ENCODE measurements at places on chromosomes 2 and 18.

DNA sequence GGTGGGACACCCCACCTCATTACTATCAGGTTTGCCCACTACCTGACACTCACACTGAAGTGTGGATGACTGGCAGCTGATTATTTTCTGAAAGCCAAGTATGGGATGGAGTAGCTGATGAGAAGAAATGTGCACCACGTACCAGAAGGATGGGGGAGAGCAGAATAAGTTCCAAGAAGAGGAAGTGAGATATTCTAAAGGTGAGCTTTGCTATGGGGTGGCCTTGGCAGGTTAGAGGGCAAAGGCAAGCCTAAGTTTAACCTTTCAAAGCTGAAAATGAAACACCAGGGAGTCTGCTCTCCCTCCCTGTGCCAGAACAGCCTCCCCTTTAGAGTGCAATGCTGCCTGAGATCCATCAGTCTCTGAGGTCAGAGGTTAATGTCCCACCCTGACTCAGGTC lies 196.1 kb upstream of the OSR1 start:
- DNase-seq = no peak

GRCh38 chr2:231751042-231751815 lies 29.9 kb downstream of the PDE6D start:
- no peak for DNase-seq

DNA sequence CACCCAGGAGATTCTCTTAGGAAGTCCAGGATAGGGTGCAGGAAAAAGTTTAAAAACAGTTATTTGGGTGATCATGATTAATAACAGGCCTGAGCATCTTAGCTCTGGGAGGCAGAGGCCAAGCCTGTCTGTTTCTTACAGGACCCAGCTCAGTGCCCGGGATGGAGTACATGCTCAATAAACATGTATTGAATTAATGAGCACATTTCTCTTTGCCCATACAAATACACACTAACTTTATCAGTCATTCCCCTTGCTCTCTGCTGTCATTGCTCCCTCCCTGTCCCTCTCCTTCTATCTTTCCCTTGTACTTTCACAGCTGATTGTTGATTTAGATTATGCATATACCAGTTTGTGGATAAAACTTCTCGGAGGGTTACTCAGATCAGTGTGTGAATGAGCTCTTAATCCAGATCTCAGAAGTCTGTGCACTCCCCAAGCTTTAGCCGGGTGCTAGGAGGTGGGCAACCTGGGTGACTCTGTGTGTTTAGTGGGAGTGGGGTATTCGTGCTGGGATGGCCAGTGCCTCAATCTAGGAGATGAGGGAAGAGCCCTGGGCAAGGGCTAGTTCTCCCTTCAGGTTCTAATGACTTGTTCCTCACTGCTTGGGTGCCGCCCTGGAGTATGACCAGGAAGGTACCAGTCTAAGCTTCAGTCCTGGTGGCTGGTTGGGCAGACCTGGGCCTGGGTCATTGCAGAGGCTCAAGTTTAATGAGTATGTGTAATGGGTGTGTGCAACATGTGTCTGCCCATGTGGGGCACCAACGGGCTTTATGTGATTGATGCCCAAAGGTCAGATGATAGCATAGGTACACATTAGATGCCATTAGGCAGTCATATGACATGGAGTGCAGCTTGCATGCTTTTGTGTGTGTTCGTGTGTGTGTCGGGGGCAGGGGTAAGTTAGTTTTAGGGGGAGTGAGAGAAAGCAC lies 10.6 kb downstream of the EMX1 start:
- DNase-seq = no peak

DNA sequence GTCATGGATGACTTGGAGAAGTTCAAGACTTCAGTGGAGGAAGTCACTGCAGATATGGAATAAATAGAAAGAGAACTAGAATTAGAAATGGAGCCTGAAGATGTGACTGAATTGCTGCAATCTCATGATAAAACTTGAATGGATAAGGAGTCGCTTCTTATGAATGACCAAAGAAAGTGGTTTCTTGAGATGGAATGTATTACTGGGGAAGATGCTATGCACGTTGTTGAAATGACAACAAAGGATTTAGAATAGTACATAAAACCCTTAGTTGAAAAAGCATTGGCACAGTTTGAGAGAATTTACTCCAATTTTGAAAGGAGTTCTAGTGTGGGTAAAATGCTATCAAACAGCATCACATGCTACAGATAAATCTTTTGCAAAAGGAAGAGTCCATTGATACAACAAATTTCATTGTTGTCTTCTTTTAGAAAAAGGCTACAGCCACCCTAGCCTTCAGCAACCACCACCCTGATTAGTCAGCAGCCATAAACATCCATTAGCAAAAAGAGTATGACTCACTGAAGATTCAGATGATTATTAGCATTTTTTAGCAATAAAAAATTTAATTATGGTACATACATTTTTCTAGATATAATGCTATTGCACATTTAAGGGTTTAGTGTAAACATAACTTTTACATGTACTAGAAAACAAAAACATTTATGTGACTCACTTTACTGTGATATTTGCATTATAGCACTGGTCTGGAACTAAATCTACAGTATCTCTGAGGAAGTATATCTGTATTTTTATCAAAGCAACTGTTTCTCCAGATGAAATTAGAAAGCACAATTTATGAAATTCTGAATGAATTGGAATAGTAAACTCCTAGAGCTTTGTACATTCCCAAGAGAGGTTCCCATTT lies 110.5 kb upstream of the TACR1 start:
- no peak for DNase-seq

GRCh38 chr2:76120176-76120575 lies 409.5 kb upstream of the GCFC2 start:
- DNase-seq = no peak

GRCh38 chr2:177625744-177626650 lies 233.4 kb downstream of the AGPS start:
- DNase-seq = no peak

GRCh38 chr2:240998995-240999791 lies 775 bp downstream of the SNED1 start:
- no peak for DNase-seq

- DNase-seq = no peak
Observed at GRCh38 chr2:105183555-105184323, 57.8 kb upstream of the GPR45 start.

DNA sequence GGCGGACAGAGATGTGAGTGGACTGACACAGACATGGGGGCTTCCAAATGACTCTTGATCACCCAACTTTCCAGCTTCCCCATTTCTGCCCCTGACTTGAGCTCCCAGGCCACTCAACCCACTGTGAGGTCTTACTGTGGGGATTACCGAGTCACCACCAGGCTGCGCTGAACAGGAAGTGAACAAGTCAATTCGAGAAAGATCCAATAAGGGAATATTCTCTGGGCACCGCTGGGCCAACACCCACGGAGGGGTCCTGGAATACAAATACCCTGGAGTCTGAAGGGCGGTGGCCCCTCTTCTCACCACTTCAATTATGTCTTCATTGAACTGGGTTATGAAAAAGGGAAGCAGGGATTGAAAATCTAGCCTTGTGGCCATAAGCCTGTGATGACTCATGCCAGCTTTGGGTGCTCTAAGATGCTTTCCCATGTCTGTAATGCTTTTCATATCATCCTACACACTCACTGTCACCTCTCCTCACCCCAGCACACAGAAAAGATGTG lies 37.7 kb downstream of the BCL11A start:
- DNase-seq = no peak

GRCh38 chr2:134683561-134684112 lies 35.2 kb downstream of the TMEM163 start:
- DNase-seq = no peak

GRCh38 chr18:36330435-36331052 lies 33.0 kb downstream of the FHOD3 start:
- DNase-seq = no peak

GRCh38 chr2:103268841-103269498 lies 507.1 kb downstream of the TMEM182 start:
- no peak for DNase-seq

DNA sequence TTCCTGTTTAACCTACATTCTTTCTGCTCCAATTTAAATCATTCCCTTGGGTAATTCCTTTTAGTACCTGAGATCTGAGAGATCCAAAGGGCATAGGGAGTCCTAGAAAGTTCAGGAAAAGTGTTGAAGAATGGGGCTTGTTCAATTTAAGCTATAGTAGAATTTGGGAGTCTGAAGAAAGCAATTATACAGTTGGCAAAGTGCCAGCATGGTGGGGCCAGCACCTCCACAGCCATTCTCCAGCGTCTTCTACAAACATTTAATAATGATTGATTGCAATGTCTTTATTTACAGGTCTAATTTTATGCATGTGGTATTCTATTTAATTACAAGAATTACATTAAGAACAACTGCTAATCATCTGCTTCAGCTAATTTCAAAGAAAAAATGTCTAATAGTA lies 957.7 kb upstream of the GYPC start:
- DNase-seq = no peak

DNA sequence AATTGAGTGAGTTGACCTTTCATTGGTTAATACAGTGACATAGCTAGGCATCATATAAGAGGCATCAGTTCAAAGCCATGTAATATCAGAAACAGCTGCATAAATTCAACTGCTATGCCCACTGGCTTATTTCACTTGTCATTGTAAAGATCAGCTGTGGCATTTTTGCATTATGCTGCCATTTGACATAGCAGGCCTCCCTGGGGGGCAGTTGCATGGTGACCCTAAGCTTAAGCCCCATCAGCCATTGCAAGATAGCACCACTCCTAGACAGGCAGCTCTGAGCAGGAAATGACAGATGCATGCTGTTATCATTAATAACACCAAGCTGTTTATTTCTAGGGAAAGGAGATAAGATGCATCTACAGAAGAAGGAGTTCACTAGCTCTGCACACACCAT lies 233.4 kb upstream of the CNTNAP5 start:
- DNase-seq = no peak

DNA sequence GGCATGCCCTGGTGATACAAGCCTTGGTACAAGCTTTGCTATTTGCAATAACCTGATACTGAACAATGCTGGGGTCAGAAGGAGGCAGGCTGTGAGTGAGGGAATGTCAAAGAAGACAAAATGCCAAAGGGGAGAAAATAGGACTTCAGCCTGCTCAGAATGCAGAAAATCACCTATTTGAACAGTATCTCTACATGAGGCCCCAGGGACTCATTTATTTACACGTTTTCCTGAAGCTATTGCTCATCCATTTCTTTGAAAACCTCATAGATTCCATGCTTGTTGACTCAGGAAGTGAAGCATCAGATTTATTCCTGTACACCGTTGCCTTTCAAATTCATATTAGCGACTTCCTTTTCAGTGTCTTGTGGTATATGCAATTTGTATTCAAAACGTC lies 69.4 kb upstream of the CBLN2 start:
- DNase-seq = no peak

DNA sequence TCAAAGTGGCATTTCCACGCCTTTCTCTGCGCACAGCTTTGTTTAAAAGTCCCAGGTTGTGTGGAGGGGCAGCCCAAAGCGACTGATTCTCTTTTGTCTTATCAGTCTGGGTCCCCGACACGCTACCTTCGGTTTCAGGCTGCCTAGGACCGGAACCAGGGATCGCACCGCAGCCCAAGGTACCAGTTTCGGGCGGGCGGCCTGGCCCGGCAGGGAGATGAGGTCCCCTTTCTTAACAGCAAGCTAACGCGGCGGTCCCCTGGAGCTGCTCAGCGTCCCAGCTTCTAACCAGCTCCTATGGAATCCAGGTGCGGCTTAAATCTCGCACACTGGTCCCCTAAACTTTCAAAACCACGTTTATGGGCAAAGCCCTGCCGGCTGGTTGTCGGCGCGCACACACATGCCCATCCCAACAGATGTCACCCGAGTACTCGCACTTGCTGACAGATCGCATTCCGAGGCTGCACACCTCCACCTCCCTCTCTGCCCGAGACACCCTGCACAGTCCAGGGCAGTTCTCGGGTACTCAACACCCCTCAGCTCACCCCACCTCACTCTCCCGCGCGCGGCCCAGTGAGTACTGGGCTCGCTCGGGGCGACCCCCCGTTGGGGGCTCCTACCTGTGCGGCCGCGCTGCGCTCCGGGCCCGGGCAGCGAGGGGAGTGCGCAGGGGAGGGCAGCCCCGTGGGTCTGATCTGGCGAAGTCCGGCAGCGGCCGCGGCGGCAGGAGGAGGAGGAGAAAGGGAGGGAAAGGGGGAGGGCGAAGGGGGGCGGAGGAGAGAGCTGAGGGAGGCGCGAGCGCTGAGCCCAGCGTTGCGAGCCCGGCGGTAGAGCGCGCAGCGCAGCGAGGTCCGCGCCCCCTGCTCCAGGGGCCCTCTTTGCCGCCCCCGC lies at the start of gene EFEMP1:
TSS of gene EFEMP1 (minus strand) at position 692 of the 891 bp plus-strand sequence. CDS start 1,342 bp downstream, outside the sequence.
- DNase-seq = peak; percentile 85

DNA sequence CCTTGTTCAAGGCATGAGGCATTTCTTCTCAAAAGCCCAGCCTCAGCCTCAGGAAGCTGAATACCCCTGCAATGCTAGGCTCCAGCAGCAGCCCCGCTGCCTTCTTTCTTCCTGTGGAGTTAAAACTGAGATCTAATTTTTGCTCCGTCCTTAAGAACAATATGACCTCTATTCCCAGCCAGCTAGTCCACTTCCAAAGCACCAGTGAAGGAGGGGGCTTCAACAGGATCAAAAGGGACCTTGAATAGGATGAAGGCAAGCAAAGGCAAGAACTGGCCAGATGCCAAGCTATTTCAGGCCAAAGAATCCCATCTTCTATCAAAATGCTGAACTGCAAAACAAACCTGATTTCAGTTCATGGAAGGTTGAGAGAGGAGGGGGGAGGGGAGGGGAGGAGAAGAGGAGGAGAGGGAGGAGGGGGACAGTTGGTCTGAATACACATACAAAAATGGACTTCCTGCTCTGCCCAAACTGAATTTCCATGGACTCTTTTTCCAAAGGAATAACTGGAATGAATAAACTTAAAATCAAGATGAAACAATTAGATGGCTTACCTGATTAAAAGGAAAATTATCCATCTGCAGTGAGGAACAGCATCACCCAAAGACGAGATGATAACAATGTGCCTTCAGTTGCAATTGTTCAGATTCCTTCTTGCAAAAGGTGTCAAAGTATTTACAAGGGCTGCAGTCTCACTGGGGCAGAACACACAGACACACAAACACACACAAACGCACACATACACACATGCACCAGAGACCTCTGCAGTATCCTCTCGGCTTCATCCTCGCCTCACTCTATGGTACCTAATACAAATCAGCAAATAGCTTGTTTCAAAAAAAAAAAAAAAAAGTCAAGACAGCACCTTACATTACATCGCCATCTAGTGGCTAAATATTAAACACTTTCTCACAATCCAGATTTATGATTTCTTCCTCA lies at the start of gene SCN1A:
TSS of gene SCN1A (minus strand) at position 804 of the 939 bp plus-strand sequence. CDS start 54,399 bp downstream, outside the sequence.
- DNase-seq = no peak

GRCh38 chr2:46977280-46977665 lies 61.7 kb upstream of the MCFD2 start:
- no peak for DNase-seq

- DNase-seq = no peak
Observed at GRCh38 chr2:2688254-2688653, 357.2 kb upstream of the MYT1L start.

DNA sequence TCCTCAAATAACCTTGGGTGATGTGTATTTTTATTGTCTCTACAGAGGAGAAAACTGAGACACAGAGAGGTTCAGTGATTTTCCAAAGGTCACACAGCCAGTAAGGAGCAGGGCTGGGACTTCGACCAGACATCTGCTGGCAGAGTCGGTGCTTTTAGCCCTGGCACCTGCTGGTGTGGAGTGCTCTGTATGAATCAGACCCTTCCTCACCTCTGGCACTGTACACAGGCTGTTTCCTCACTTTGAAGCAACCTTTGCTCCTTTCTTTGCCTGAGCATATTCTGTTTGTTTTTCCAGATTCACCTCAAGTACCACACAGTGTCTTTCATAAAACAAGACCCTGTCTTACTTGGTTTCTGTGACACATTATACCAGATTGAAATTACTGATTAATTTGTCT lies 107.9 kb downstream of the DPP10 start:
- DNase-seq = no peak

- DNase-seq = no peak
Observed at GRCh38 chr2:152127628-152128027, 28.8 kb upstream of the CACNB4 start.

All from nephron progenitor cell (in vitro differentiated cells).